ENCODE measurements at places on chromosomes 2 and 18.

DNA sequence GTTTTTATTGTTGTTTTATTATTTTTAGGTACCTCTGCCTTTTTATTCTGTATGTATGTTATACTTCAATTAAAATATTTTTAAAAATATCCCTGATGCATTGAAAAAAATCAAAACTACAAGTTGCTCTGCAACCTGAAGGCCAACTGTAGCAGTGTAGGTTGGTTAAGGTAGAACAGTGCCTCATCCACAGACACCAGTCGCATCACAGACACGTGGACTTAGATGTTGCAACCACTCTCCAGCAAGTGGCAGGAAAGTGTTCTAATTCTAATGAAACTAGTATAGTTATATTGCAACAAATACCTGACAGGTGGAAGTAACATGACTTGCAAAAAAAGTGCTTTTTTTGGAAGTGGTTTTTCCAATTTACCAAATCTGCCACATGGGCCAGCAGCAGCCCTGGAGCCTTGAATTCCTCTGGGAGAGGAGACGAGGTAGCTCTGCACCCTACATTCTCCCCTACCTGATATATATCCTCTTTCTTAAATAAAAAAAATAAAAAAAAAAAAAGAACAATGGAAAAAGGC, 28.4 kb upstream of the SLC3A1 start:
- no peak for DNase-seq

DNA sequence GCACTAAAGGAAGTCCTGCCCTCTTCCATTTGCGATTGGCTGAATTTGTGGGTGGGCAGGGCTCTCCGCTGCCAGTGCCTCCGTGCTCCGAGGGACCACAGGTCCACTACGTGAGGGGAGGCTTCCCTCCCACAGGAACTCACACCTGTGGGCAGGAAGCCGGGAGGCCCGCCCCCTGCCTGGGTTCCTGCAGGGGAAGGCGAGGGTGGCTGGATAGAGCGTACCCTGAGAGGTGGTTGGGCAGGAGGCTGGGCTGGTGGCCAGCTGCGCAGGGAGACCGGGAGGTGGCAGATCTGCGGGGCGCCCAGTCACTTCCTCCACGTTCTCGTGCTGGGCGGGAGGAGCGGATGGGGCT, 47.0 kb upstream of the PTH2R start:
- no peak for DNase-seq

DNA sequence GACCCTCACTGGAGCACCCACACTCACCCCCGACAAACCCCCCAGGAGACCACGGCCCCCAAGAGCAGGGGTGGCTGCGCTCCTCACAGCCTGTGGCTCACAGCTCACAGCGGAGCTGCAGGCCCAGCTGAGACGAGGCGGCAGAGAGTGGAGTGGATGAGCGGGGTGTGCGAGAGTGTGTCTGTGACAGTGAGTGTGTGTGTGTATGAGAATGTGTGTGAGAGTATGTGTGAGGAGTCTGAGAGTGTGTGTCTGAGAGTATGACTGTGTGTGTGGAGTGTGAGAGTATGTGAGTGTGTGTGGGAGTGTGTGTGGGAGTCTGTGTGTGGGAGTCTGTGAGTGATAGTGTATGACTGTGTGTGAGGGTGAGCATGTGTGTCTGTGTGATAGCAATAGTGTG, 55.3 kb upstream of the ID2 start:
- DNase-seq: no peak

DNA sequence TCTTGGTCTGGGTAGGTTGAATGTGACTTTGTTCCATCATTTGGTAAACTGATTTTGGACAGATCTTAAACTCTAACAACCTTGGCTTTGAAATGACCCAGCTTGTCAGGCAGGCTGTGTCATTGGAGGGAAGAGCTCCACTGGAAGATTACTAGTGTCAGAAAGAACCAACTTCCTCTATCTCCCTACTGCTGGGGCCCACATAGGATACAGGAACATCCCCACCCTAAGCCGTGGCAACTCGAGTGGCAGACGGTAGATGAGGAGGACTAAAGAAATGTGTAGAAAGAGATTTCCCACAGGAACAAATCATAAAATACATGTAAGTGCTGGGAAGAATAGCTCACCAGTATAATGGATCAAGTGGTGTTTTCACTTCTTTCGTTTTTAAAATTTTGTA, 4.3 kb upstream of the G6PC2 start:
- no peak for DNase-seq

DNA sequence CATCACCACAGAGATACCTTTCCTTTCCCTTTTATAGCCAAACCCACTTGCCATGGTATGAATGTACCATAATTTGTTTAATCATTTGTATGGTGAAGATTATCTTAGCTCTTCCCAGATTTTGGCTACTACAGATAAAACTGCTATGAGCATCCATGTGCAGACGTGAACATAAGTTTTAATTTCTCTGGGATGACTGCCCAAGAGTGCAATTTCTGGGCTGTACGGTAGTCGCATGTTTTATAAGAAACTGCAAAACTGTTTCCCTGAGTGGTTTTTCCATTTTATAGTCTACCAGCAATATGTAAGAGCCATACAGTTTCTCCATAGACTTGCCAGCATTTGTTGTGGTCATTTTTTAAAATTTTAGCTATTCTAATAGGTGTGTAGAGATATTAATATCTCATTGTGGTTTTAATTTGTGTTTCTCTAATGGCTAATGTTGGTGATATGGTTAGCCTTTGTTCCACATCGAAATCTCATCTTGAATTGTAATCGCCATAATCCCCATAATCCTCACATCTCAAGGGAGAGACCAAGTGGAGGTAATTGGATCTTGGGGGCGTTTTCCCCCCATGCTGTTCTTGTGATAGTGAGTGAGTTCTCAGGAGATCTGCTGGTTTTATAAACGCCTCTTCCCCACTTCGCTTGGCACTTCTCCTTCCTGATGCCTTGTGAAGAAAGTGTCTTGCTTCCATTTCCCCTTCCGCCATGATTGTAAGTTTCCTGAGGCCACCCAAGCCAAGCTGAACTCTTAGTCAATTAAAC, 628.5 kb upstream of the KLHL29 start:
- no peak for DNase-seq

DNA sequence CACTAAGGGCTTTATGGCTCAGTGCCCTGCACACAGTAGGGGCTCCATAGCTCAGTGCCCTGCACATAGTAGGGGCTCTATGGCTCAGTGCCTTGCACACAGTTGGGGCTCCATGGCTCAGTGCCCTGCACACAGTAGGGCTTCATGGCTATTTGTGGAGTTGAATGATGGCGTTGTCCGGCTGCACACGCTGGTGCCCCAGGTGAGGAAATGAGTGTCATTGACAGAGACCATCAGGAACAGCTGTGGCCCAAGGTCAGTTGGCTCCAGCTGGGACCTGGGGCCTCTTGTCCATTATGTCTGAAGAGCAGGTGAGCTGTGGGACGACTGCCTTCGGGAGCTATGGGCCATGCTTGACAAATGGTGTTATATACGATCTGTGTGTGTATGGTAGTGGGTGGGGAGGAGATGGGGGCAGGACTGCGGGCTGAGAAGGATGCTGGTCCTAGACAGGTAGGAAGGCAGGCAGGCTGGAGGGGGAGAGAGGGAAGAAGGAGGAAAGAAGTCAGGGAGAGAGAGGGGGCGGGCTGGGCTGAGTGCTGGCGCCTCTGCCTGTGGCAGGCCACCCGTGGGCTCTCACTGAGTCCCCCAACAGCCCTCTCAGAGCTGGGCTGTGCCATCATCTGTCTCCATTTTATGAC, 130.6 kb downstream of the CLIP4 start:
- DNase-seq: no peak

DNA sequence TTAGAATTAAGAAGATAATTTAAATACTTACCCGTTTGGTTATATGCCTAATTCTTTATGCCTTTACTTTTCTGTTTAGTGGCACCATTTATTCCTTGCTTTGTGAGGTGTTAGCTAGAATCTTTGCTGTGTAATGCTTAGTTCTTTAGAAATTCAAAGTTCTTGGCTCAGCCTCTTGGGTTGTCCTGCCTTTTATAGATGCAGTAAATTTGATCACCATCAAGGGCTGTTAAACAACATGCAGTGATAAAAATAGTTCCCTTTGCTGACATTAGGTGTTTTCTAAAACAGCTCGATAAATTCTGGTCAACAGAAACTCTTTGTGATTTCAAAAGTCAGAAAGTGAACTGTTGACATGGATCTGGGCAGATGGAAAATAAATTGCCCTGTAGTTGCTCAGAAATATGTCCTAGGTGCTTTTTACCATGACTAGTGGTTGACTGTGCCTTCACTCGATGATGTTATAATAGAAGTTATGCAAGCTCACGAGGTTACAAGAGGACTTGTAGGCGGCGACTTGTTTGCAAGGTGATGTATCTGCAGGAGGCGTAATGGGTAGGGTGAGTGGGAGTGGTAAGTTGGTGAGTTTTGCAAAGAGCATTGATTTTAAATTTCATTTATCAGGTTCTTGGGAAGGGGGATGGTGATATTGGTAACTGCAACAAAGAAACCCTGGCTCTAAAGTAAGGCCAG, 52.1 kb downstream of the LRRTM1 start:
- no peak for DNase-seq

GRCh38 chr2:188971432-188971861, 2.7 kb upstream of the COL3A1 start:
- DNase-seq: no peak

DNA sequence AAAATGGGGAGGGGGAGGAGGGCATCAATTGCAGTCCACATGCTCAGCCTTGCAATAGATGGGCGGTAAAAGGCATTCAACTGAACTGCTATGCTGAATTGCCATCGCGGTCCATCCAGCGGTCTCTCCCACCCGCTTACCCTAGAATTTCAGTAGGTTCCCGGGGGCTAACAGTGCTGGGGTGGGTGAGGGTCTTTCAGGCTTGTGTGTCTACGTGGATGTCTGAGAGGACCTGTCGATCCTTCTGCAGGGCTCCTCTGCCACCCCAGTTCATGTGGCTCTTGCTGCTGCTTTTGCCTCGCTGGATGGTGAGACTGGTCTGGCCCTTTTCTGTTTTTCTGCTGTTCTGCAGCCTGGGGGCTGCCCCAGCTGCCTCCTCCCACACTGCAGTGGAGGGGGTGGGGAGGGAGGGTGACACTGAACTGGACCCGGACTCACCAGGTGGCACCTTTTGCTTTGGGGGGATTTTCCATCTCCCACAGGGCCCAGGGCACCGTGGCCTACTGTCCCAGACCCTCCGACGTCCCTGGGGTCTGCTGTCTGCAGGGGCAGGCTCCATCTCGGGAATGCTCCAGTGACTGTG, 14.1 kb downstream of the ACKR3 start:
- DNase-seq: no peak

- DNase-seq: no peak
Observed at GRCh38 chr18:79374408-79375171, 21.1 kb upstream of the NFATC1 start.

DNA sequence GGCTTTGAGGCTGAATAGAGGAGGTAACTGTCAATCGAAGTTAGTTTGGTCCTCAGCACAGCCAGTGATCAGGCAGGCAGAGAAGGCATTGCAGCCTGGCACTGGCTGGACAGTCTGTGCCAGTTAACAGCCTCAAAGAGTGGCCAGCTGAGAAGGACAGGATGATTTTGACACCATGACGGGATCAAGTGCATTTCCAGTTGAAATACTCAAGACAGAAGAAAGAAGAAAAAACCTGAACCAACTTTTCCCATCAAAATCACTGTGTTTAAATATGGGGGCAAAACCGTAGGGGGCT, 96.7 kb upstream of the ZCCHC2 start:
- DNase-seq: no peak

DNA sequence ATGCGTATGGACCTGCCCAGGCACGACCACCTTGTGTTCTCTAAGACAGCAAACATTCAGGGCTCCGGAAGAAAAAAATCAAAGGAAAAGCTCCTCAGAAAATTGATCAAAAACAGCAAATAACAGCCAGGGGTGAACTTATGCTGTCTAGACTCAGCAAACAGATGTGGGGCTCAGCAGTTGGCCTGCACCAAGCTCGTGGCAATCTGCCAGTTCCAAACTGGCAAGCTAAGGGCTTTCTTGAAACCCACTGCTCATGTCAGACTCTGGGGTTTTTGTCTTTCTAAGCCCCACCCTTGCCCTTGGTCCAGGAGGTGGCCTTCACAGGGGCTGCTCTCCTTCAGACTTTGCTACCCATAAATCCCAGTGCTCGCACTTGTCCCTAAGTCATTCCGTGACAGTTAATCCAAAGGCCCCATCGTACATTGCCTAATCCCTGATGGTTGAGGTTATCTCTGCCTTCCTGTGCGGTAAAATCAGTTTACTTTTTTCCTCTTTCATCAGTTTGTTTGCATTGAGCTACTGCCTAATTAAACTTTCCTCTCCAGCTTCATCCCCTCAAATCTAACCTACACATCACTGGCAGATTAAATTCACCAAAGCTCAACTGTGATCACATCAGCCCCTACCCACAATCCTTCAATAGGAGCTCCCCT, 408.0 kb downstream of the LRATD1 start:
- DNase-seq: no peak

- DNase-seq: no peak
Observed at GRCh38 chr2:75047992-75048625, 89.7 kb downstream of the POLE4 start.

DNA sequence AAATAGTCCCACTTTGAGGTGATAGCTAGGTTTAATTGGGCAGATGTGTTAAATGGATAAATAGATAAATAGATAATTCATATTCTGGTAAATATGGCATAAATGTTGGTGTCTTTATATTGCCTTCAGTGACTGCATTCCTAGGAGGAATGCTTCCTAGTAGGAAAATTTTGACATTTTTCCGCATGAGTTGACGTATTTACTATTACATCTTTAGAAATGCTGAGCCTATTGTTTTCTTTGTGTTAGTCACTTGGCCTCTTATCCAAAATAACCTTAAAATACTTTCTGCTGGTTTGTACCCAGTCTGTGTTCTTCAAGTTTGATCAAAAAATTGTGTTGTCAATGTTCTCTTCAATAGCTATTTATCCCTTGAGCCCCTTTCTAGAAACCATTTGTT, 495.6 kb upstream of the ZEB2 start:
- no peak for DNase-seq

DNA sequence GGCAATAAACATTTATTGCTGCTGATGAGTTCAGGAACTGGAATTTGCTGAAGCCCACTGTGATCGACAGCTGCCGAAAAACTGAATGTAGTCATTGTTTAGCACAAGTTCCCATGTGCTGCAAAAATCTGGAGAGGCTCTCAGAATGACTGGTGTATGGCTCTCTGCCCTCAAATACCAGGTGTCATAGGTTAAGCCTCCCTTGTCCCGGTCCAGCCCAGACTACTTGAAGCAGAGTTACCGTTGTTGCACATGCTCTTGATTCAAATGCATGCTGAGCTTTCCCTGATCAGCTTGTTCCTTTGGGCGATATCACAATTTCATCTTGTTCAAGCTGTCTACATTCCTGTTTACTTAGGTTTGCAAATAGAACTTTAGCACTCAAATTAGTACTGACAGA, 625.2 kb downstream of the CPS1 start:
- DNase-seq: no peak

DNA sequence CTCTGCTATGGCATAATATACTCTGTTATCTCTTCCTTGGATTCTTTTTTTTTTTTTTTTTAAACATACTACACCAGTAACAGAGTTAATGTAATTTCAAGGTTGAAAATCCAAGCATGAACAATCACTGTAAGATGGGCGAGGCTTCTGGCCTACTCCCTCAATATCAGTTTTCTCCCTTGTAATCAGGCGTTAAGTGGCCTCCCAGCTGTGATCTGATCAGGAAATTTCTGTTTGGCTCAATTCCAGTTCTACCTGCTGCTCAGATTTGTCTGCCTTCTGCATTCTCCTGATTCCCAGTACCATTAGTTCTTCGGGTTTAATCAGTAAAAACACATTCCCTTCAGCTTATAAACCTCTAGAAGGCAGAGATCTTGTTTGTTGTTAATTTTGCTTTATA, 18.6 kb downstream of the PRKD3 start:
- DNase-seq: no peak
